Osteocyte (in vitro differentiated cells): ENCODE measurements at places on chromosomes 12 and 14.

DNA sequence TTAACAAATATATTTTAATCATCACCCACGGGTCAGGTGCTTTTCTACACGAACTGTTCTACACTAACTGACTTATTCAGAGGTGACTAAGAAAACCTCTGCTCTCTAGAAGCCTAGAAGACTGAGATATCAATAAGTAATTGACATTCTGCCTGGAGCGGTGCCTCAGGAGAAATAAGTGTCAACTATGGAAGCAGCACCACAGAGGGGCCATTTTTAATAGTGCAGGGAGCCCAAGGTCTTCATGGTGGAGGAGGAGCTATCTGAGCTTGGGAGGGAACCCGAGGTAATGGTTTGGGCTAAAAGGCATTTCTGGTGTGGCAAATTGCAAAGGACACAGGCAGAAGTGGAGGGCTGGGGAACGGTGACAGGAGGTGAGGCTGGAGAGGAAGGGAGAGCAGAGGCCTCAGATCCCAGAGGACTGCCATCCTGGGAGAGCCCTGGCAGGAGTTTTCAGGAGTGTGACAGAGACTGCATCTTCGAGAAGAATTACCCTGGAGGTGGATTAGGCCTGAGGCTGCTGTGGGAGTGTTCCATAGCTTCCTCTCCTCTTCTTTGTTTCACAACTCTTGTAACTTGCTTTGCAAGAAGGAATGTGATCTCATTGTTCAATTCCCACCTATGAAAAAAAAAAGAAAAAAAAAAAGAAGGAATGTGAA is 123.1 kb downstream of the NPAS3 start:
- DNase-seq = no peak

- DNase-seq = no peak
Observed at GRCh38 chr12:2454601-2455177, 340.1 kb upstream of the FKBP4 start.

DNA sequence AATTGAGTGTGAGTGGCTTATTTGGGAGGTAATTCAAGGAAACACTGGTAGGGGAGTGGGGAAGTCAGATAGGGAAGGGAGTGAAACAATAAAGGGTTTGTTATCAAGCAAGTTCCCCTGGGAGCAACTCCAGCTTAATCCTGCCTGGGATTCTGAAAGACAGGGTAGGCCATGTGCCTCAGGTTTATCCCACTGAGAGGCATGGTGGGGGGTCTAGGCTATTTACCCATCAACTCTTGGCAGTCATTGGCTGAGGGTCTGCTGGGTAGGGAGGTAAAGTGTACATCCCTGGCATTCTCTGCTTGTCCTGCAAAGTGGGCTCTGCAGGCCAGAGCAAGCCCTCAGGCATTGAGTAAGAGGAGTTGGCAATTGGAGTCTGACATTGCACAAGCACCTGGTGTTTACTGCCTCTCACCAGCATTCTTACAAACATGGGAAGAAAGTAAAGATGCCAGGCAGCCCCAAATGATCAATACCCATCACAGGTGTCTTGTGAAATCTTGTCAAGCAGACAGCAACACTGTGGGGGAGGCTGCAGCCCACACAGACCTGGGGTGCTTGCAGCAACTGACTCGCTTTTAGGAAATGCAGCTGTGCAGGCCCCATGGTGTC is 169.3 kb downstream of the KTN1 start:
- DNase-seq = no peak

DNA sequence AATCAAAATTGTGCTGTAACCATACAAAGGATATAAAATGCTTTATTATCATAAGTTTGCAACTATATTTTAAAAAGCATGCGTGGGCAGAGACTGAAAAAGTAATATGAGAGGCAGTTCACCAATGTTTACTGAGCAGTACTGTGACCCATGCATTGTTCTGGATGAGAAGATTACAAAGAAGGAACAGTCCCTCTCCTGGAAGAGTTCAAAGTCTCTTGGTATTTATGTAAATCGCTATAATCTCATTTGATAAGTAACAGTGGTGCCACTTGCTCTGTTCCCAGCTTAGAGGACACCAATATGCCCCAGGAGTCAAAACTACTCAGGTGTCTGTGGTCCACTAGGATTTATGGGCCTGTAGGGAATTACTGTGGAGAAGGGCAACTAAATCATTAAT is 2.1 kb upstream of the CMAS start:
- DNase-seq = no peak

GRCh38 chr12:116928504-116928903 is 17.8 kb downstream of the FBXW8 start:
- no peak for DNase-seq

DNA sequence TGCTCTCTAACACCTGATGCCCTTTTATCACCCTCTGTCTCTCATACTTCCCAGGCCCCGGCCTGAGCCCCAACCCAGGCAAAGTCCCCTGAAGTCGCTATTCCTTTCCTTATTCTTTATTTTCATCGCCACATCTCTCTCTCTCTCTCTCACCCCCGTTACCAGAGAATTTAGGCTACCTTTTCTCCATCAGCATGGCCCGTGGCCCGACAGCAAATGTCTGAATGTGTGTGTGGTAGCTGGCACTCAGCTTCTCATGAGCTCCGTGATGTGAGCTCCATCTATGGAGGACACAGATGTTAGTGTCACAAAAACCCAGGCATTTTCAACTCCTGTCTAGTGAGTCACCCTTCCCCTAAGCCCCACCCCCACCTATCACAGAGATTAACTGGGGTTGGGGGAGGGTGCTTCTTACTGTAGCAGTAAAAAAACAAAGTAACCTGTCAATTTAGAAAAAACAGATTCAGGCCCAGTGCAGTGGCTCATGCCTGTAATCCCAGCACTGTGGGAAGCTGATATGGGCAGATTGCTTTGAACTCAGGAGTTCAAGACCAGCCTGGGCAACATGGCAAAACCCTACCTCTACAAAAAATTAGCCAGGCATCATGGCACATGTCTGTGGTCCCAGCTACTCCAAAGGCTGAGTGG is 53.8 kb downstream of the VCPKMT start:
- DNase-seq = no peak

DNA sequence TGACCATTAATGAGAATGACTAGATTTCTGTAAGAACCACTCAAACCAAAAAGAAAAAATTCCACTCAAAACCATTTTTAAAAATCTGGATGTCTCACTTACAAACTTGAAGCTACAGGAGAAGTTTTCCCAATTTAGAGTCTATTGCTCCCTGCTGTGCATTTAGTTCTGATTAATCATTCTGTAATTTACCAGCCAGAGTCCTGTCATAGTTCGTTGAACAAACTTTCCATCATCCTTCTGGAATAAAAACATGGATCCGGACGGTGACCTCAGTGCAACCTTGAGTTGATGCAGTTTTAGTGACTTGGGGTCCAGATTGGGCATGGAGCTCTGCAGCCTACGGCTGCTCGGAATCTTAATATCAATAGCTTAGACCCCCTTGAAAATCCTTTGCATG is 73.4 kb downstream of the PRMT8 start:
- no peak for DNase-seq
